ENCODE measurements at places on chromosomes 12 and 14. TPM values are rescaled to one million over a fixed set of nuclear protein-coding genes. Genes with fewer than 3 reads are reported as not detected.
A peak's percentile ranks its signal among the peaks of the same experiment; 100 is the strongest.

DNA sequence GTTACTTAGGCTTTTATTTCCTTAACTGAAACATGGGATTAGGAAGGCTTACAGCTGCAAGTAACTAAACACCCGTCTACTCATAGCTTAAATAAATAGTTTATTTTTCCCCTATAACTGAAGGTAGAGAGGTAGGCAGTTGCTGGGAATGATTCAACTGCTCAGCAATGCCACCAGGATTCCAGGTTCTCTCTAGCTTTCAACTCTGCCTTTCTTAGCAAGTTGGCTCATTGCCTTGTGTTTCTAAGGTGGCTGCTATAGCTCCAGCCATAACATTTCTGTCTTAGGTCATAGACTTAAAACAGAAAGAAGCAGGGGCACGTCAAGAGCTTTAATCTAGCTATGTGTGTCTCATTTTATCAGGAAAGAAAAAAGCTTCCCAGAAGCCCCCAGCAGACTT, 103.7 kb upstream of the MDM1 start:
- H3K4me1 ChIP-seq, result peaks cover 5% of the 10 kb centered on the region
- H3K27ac ChIP-seq, result peak overlapping the region; percentile 69
- no peak overlapping the region for H3K4me3 ChIP-seq
- H3K36me3 ChIP-seq, result no peaks in the 10 kb centered on the region
- no peaks in the 10 kb centered on the region for H3K27me3 ChIP-seq
- DNase-seq, result peak; percentile 61

GRCh38 chr14:61290701-61291100, 9.6 kb upstream of the TMEM30B start:
- DNase-seq, result no peak
- no peaks in the 10 kb centered on the region for H3K4me1 ChIP-seq
- no peaks in the 10 kb centered on the region for H3K36me3 ChIP-seq
- no peak overlapping the region for H3K27ac ChIP-seq
- H3K4me3 ChIP-seq, result no peak overlapping the region

DNA sequence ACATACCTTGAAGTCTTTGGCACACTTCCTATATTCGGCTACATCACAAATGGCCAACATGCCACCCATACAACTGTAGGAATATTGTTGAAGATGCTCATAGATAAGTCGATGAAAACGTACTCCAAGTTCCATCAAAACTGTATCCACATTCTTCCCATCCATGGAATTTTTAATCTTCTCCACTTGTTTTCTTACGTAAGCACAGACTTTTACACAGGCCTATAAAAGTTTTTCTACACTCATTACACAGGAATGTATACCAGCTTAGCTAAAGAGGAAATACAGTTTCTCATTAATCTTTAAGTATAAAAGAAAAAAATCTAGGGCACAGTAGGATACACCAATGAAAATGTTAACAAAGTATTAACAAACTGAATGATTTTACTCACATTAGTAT, 59.1 kb downstream of the EXOC5 start:
- peaks cover 17% of the 10 kb centered on the region for H3K36me3 ChIP-seq
- H3K4me3 ChIP-seq, result no peak overlapping the region
- H3K27me3 ChIP-seq, result no peaks in the 10 kb centered on the region
- no peaks in the 10 kb centered on the region for H3K4me1 ChIP-seq

HOXC9 gene
- total RNA-seq, result 12.6 TPM

TESPA1 gene
- 0.44 TPM for total RNA-seq

MOAP1 gene
- 27.0 TPM for total RNA-seq

All from muscle of leg (tissue), 16 donors.